ENCODE measurements at places on chromosomes 6 and 20.

- no peak for DNase-seq
These were observed 66.9 kb upstream of the PRL start for GRCh38 chr6:22363714-22364239.

DNA sequence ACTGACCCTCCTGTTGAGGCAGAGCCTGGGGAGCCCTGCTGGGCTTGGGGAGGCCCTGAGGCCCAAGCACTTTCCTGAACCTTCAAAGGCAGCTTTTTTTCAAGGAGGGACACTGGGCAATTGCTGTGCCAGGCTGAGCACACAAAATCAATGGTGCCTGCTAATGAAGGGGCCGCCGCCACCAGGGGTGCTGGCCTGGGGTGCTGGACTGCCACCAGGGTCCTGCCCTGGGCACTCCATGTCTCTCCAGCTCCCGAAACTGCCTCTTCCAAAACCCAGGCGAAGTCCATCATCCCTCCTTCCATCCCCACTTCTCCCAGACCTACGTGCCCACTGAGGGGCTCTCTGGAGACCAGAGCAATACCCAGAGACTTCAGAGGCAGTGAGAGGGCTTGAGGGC is 145.6 kb downstream of the GRM4 start:
- DNase-seq = no peak

DNA sequence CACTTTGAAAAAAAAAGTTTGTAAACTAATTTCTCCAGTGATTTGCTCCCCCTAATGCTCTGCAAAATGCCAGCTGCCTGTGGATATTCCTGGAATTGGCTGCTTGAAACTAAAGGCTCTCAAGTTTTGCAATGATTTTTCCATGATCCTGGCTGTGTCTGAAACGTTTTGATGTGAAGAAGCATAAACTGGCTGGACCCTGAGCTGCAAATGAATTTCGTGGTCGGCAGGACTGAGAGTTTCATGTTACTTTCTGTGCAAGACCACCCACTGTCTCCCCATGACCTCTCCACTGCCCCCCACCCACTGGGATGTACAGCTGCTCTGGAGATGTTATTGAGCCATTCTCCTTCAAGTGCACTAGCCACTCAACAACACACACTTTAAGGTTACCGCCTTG is 171.3 kb upstream of the SSTR4 start:
- DNase-seq = no peak

- DNase-seq = no peak
These were observed 84.3 kb downstream of the GRM1 start for GRCh38 chr6:146113084-146113623.

GRCh38 chr6:36999751-37000125 is 5.7 kb upstream of the FGD2 start:
- no peak for DNase-seq

GRCh38 chr6:121430514-121431460 is 4.7 kb upstream of the GJA1 start:
- no peak for DNase-seq

- no peak for DNase-seq
These were observed 95.7 kb downstream of the LY86 start for GRCh38 chr6:6683969-6684833.

GRCh38 chr6:112522587-112522986 is 175.5 kb downstream of the RFPL4B start:
- no peak for DNase-seq

DNA sequence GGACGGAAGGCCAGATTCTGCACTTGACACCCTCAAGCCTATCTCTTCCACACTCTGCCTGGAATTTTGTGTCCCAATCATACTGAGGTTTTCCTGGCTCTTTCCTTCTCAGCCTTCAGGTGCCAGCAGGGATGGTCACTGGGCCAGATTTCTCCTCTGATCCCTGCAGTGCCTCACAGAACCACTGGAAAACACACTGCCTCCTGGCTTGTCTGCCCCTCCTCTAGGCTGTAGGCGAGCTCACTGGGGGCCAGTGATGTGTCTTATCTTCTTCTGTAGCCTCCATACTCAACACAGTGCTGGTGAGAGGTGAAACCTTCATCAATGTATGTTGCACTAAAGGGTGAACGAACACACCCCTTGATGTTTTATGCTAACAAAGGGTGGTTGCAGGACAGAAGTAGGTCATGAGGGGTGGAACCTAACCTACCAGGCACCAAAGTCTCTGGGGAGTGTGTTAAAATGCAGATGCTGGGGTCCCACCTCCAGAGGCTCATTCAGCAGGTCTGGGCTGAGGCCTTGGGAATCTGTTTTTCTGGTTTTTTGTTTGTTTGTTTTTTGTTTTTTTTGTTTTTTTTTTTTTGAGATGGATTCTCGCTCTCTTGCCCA is 80.3 kb downstream of the CDH26 start:
- no peak for DNase-seq

- no peak for DNase-seq
These were observed 261.9 kb downstream of the CDH4 start for GRCh38 chr20:61514018-61514365.

- DNase-seq = no peak
These were observed 64.2 kb downstream of the HTR1E start for GRCh38 chr6:87001494-87001893.

DNA sequence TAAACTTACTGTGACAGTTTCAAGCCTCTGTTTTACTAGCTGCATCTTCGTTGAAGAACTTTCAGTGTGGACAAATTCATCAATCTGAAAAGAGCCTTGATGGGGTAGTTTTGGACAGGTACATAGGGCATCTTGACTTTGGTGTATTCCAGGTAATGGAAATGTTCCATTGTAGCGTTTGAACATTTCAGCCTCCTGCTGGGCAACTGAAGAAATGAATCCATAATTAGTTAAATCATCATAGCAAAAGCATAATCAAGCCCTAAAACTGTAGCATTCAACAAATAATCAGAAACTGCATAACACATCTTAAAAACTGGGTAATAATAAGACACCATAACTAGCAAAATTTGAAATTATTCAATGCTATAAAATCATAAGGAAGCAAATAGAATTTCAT is 86.2 kb downstream of the AHI1 start:
- no peak for DNase-seq

GRCh38 chr6:14857001-14857400 is 388.9 kb upstream of the JARID2 start:
- no peak for DNase-seq

DNA sequence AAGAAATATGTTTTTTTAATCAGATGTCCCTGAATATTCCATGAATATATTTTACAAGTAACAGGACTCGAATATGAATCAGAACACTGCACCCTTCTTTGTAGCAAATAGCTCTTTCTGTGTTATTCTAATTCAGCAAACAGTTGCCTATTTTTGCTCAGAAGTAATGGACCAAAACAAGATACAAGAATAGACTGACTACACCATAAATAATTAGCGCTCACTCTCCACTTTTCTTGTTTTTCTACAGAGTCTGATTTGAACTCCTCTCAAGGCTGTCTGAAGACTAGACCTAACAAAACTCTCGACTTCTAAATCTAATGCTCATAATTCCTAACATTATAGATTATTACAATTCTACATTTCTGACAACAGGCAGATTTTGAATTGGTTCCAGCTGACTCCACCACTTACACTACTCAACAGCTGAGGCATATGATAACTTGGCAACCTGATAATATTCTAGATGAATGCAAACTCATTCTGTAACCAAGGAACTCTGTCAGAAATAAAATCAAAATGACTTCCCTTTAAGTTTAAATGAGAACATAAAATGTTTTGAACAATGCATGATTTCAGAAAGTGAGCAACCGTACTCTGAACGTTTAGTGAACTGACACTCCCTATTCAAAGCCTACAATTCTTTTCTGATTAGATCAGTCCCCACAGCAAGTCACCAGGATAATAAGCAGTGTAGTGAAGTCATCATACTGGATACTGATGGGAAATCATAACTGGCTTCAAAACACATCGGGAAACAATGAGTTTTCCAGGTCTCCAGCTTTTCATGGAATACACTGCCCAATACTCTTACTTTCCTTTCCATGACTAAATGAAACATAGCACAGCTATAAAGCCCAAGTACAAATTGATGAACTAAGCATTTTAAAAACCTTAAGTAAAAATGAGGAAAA is 114.2 kb upstream of the BEND6 start:
- no peak for DNase-seq

DNA sequence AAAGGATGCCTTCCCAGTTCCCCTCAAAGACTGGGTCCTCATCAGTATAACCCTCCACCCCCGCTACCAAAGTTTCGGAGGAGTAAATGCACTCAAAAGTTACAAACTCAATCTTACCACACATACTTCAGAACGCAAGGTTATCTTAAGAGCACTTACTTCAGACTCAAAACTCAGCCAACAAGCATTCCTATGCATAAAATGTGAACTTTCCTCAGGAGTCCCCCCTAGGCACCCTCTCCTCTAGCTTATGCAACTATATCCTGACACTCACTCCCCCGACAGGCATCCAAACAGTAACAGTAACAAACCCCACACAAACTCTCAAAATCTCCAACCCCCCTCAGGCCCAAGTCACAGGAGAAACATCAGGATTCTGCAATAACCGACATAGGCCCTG is 11.1 kb upstream of the ADTRP start:
- no peak for DNase-seq

- DNase-seq = no peak
These were observed 159.5 kb upstream of the MAFB start for GRCh38 chr20:40848526-40848925.

DNA sequence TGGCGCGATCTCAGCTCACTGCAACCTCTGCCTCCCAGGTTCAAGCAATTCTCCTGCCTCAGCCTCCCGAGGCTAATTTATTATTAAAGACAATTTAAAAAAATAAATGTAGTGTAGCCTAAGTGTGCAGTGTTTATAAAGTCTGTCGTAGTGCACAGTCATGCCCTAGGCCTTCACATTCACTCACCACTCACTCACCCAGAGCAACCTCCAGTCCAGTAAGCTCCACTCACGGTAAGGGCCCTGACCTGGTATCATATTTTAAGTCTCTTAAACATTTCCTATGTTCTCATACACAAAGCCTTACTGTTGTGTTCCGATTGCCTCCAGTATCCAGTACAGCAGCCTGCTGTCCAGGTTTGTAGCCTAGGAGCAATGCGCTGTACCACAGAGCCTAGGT is 168.2 kb upstream of the FOXQ1 start:
- DNase-seq = no peak

DNA sequence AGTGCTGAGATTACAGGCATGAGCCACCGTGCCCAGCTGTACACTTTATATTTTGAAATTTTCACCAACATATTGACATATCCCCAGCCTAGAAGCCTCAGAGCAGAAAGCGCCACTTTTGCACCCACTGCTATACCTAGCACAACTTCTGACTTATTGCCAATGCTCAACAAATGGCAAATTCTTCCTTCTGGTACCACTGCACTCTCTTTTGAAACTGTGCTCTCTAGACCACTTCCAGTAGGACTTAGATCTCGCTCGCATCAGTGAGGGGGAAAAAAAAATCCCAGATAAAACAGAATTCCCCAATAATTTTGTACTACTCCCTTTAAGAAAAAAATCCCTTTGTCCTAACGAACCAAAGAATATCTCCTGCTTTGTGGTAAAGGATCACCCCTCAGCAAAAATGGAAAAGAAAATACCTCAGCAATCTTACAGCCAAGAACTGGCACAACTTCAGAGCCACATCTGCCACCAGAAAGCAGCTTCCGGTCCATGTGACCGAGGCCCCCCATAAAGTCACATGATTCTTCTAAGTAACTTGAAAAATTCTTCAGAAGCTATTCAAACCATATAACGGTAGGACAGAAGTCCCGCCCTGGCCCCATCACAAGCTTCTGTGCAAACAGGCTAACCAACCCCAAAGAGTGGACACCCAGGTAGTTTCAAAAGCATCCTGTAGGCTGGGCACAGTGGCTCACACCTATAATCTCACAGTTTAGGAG is 18.5 kb upstream of the IL17F start:
- no peak for DNase-seq

- DNase-seq = no peak
These were observed 523.2 kb upstream of the JARID2 start for GRCh38 chr6:14722704-14723103.

GRCh38 chr6:30394139-30394538 is 49.2 kb downstream of the RPP21 start:
- DNase-seq = no peak

- no peak for DNase-seq
These were observed 19.5 kb upstream of the SLC22A16 start for GRCh38 chr6:110495949-110496348.

DNA sequence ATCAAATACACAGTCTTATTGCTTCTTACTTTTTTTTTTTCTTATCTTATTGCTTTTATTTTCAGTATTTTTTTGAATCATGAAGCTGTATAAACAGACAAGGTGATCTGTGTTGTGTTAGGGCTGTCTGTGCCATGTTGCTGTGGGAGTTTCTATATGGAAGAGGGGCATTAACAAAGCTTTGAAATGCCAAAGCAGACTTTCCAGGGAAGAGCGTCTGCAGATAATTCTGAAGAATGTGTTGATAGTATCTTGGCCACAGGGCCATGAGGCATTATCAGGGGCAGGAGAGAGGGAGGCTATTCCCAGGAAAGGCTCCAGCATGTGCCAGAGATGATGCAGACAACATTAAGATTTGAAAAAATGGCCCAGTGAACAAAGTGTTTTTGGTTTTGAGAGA is 354.5 kb downstream of the UTRN start:
- DNase-seq = no peak

DNA sequence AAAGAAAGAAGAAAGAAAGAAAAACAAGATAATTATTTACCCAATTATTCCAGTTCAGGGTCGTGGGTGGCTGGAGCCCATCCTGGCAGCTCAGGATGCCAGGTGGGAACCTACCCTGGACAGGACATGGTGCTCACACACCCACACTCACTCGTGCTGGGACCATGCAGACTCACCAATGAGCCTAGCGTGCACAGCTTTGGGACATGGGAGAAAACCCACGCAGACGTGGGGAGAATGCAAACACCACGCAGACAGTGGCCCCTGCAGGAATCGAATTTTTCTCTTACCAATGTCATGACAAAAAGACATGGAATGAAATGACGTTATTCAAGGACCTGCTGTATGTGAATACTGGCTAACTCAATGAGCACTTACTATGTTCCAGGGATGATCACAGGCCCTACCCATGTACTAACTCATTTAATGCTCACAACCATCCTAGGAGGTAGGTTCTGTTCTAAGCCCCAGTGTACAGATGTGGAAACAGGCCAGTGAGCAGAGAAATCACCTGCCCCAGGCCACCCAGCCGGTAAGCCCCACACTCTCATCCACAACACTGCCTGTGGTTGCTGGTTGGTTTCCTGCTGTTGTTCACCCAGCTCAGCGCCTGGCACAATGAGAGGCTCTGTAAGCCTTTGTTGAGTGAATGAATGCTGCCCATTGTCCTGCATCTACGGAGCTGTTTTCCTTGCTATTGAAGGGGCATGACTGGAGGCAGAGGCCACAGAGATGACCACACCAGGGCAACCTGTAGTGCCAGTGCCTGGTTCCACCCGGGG is 6.8 kb upstream of the PI16 start:
- DNase-seq = no peak

- DNase-seq = no peak
These were observed 454.6 kb upstream of the KHDRBS2 start for GRCh38 chr6:62740596-62740995.

GRCh38 chr6:155383913-155384312 is 69.6 kb upstream of the TFB1M start:
- no peak for DNase-seq

GRCh38 chr20:48142516-48142773 is 357.2 kb upstream of the SULF2 start:
- no peak for DNase-seq

Measured in NK-92 treated with Interleukin-12 subunit alpha and Interleukin-12 subunit beta, amount 100 ng/mL, for 24 hours (cell line).